Activated naive CD4-positive, alpha-beta T cell treated with anti-CD3 and anti-CD28 coated beads for 36 hours (primary cell): ENCODE measurements at places on chromosomes 1 and 21.

- no peak for DNase-seq
Observed at GRCh38 chr1:81542196-81542595, 258.5 kb upstream of the ADGRL2 start.

GRCh38 chr1:81695741-81696140 lies 105.0 kb upstream of the ADGRL2 start:
- no peak for DNase-seq

DNA sequence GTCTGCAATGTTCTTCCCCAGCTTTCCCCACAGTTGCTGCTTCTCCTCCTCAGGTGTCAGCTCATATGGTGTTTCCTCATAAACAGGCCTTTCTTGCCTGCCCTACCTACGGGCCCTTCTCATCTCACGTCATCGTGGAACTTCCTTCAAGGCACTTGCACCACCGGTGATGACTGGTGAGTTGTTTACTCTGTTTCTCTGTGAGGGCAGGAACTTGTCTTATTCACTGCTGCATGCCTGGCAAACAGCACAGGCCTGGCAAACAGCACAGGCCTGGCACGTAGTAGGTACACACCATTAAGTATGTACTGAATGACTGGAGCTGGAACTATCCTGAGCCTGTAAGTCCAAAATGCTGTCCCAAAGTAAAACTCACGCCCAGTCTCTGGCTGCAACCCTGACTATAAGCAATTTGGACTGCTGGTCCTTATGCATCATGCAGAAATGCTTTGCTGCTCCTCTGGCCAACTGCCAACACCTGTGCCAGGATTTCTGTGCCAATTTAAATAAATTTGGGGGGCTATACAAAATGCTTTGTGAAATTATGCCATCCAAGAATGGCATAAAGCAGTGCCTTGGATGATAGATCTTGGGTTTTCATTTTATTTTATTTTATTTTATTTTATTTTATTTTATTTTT lies 25.7 kb downstream of the STK40 start:
- peak; percentile 66 for DNase-seq

DNA sequence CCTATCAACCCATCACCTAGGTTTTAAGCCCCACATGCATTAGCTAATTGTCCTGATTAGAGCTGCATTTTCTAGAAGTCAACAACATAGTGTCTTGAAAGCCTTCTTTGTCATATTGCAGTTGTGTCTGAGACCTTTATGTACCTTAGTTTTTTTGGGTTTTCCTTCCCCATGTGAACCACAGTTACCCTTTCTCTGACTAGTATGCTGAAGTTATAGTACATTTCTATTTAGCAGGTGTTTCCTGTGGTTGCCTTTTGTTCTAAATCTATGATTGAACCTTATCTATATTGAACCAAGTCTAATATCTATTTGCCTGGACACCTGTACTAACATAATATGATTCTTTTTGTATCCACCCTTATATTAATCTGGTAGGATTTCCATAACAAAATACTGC lies 135.6 kb downstream of the ST6GALNAC3 start:
- no peak for DNase-seq

DNA sequence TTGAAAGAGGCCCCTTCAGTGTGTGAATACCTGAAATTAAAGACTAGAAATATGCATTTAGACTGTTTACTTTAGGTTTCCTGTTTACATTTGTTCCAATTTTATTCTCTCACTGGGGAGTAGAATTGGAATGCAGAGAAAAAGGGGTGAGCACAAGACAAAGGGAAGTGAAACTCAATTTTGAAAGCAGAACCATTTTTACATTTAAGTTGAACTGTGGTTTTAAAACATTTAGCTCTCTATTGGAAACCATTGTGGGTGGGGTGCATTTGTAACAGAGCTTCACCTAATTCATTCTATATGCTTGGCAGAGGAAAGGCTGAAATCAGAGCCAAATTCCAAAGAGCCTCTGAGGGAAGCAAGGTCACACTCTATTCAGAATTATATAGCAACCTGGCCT lies 235.3 kb upstream of the C1orf105 start:
- no peak for DNase-seq

DNA sequence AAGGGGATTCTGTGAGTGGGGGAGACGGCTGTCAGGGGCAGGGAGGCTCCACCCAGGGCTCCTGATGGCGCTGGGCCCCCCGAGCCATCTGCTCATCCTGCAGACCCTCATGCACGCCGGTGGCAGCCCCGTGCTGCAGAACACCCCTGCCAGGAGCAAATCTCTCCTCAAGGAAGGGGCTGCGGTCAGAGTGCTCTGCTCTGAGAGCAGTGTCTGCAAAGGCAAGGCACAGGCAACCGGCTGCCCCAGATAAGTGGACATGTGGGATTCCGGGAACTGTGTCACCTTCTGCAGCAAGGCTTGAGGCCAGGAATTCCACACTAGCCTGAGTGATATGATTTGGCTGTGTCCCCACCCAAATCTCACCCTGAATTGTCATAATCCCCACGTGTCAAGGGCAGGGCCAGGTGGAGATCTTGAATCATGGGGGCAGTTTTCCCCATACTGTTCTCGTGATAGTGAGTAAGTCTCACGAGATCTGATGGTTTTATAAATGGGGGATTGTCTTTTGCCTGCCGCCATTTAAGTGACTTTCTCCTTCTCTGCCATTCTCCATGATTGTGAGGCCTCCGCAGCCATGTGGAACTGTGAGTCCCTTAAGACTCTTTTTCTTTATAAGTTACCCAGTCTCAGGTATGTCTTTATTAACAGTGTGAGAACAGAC lies 101.0 kb downstream of the PDE9A start:
- DNase-seq: no peak

- DNase-seq: no peak
Observed at GRCh38 chr1:39262802-39263201, 58.3 kb downstream of the MACF1 start.

- no peak for DNase-seq
Observed at GRCh38 chr1:66334318-66334717, 199.6 kb upstream of the SGIP1 start.

- DNase-seq: no peak
Observed at GRCh38 chr1:34164771-34165391, at the start of gene CSMD2. TSS of gene CSMD2 (minus strand) at chr1:34165230. CDS start at chr1:34165097, 133 bp downstream.

DNA sequence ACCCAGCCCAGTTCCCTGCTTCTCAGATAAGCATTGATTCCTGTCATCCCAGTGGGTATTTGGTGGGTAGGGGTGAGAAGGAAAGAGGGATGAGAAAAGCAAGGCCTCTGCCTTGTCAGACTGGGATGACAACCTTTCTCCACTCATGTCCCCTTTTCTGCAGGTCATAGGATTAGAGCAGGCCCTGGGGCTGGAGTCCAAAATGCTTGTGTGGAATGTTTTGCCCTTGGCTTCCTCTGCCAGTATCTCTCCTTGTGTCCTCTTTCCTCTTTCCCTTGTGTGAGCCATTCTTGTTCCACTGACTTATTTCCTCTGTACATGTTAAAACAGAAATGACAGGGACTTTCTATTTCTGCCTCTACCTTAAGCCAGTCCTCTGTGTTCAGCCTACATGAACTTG lies 4.1 kb downstream of the ATP2B4 start:
- no peak for DNase-seq

GRCh38 chr1:76764638-76765454 lies 102.4 kb upstream of the ST6GALNAC5 start:
- no peak for DNase-seq

DNA sequence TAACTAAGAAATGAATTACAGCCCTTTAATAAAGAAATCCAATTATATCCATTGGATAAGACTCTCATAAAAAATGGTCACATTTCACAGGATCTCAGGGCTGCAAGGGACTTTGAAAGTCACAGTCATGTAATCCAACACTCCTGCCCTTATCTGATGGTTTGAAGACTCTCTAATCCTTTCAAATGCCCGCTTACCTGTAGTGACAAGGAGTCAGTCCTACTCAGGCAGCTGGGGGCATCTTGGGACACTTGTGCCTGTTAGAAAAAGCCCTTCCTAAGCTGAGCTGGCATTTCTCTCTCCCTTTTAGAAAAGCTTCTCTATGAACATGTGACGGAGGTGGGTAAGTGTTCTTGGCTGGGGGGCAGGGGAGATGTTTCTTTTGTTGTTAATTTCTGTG lies 11.0 kb upstream of the ZNF691 start:
- DNase-seq: no peak

- DNase-seq: no peak
Observed at GRCh38 chr1:246579818-246580217, 13.6 kb downstream of the CNST start.

- no peak for DNase-seq
Observed at GRCh38 chr21:25176637-25177412, 430.5 kb downstream of the MRPL39 start.

DNA sequence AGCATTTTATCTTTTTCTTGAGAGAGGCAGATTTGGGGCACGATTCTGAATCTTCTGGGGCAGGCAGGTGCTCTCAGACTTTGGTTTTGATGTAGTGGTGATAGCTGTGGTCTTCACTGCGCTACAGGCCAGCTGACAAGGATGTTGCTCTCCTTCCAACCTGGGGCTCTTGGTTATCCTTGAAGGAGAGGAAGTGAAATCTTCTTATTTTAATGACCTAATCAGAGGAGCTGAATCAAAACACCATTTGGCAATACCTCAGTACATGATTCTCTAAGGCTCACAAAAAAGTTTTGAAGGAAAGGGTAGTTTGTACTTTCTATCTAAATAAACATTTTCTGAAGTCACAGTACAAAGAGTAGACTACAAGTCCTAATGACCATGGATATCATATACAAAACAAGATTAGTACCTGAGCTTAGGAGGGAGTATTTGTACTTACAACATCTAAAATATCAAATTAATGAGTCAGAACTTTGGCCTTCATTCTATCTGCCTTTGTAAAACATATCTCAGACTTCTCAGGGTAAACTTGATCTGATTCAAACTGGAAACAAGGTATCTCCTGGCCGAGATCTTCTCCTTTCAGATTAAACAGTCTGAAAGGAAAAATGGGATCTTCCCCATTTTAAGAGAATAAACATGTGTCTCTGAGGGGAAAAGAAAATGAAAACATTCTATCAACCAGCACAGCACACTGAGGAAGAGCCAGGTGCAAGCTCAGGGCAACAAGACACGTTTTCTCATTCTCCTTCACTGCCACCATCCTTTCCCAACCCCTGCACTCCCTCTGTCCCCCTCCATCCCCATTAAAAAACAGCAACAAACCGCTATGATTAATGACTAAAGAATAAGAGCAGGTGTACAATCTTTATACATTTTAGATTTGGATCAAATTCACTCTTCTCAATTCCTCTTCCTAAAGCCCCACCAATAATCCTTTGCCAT lies 69.2 kb downstream of the SH3GLB1 start:
- DNase-seq: no peak

GRCh38 chr1:43171312-43171875 lies 696 bp downstream of the EBNA1BP2 start:
- no peak for DNase-seq

GRCh38 chr1:27885114-27885528 lies 12.8 kb downstream of the THEMIS2 start:
- no peak for DNase-seq

GRCh38 chr1:171877701-171878100 lies 36.4 kb downstream of the DNM3 start:
- DNase-seq: no peak

DNA sequence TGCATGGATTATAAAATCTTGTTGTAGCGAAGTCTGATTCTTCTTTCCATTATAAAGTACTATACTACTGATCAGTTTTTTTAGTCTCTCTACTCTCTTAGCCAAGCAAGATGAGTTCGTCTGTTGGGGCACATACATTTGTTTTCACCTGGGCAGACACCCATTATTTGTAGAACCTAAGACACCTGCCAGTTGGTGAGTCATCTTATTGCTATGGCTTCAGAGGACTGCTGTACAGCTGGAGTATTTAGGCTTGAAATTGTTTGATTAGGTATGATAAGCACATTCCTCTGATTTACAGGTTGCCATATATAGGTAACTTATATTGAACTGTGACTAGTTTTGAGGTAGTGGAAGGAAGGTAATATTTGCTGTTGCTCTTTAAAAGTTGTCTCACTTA lies 17.2 kb downstream of the RBM15 start:
- no peak for DNase-seq

DNA sequence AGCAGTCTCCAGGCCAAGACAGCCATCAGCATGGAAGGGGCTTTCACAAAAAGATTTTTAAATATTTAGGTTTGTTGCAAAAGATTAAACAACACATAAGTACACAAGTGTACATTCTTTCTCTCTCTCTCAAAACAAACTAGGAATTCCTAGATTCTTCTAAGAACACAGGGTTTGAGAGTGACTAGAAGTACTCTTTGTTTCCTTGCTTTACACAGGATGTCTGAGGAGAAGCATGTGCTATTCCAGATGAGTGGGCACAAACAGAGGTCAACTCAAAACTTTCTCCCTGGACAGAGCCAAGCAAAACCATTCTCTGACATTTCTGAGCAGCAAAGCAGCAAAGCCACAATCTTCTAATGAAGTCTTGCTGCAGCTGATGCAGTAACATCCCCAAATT lies 210.6 kb upstream of the HOOK1 start:
- DNase-seq: no peak

- no peak for DNase-seq
Observed at GRCh38 chr1:54335755-54336108, 70.5 kb downstream of the SSBP3 start.

DNA sequence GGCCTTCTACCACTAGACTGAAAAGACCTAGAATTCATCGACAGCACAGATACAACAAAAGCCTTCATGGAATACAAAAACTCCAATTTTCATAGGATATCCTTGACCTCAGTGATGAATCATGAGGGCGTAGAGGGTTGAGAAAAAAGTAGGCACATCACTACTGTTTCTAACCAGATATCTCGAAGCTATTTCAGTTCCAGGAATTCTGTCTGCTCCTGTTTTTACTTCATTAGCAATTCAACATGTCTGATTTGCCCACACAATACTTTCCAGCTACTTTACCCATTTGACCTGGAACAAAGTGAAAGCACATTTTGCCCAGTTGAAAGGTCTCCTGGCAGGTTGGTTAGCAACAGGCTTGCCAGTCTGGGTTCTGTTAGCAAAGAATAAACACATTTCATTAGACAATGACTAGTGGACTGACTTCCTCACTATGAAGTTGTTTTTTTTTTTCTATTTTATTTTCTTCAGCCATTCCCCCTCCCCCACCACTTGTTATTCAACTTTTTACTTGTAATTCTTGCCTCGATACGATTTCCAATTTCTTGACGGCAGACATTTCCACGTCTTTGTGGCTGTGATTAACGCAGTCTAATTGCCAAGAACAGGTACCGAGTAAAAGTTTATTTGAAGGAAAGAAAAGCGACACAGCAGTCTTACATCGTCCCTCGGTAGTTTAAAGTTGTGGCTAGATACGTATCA lies 4.0 kb upstream of the ZBTB18 start:
- no peak for DNase-seq

- no peak for DNase-seq
Observed at GRCh38 chr1:219144658-219145315, 28.9 kb upstream of the LYPLAL1 start.
